Activated CD4-positive, alpha-beta T cell treated with anti-CD3 and anti-CD28 coated beads for 36 hours (primary cell): ENCODE measurements at places on chromosomes 7 and 10. TPM values are rescaled to one million over a fixed set of nuclear protein-coding genes. Genes with fewer than 3 reads are reported as not detected.

ANKRD2 gene
- total RNA-seq = not detected

LBX1 gene
- not detected for total RNA-seq

WDFY4 gene
- 0.09 TPM for total RNA-seq

SLC29A4 gene
- total RNA-seq = 1.0 TPM

NDUFA5 gene
- 62.3 TPM for total RNA-seq

PRSS37 gene
- not detected for total RNA-seq

TMEM140 gene
- 10.8 TPM for total RNA-seq

C10orf105 gene
- total RNA-seq = 0.40 TPM

LAMB1 gene
- 0.16 TPM for total RNA-seq

KCNMA1 gene
- not detected for total RNA-seq

FZD8 gene
- 0.18 TPM for total RNA-seq

OPN1SW gene
- not detected for total RNA-seq

CALML3 gene
- not detected for total RNA-seq

IFIT2 gene
- total RNA-seq = 43.5 TPM

RNF32 gene
- total RNA-seq = 0.71 TPM

NKX1-2 gene
- not detected for total RNA-seq

ZNF503 gene
- total RNA-seq = 0.46 TPM

PILRA gene
- 0.90 TPM for total RNA-seq

CPN1 gene
- total RNA-seq = not detected

MSMB gene
- total RNA-seq = not detected

SGMS1 gene
- 9.0 TPM for total RNA-seq

UCN3 gene
- total RNA-seq = not detected

GIMAP4 gene
- 109 TPM for total RNA-seq

GIMAP2 gene
- total RNA-seq = 40.1 TPM

ZNF716 gene
- not detected for total RNA-seq

ZNF804B gene
- total RNA-seq = not detected

SLC29A3 gene
- total RNA-seq = 2.4 TPM

NXPH1 gene
- total RNA-seq = not detected

LIPK gene
- total RNA-seq = not detected

HIP1 gene
- total RNA-seq = 5.0 TPM

SPDYE5 gene
- not detected for total RNA-seq

DIP2C gene
- total RNA-seq = 0.76 TPM

CAMK2B gene
- 1.1 TPM for total RNA-seq

CARD11 gene
- total RNA-seq = 108 TPM

SEC31B gene
- total RNA-seq = 36.0 TPM

CHAT gene
- not detected for total RNA-seq

SPDYE1 gene
- total RNA-seq = not detected

DEPP1 gene
- 0.34 TPM for total RNA-seq

NEUROD6 gene
- total RNA-seq = not detected

PITRM1 gene
- total RNA-seq = 97.9 TPM

DGKI gene
- 2.9 TPM for total RNA-seq

BTBD16 gene
- not detected for total RNA-seq

ATXN7L1 gene
- total RNA-seq = 16.9 TPM

PAX4 gene
- total RNA-seq = not detected
